ENCODE measurements at places on chromosomes 4 and X. TPM values are rescaled to one million over a fixed set of nuclear protein-coding genes. Genes with fewer than 3 reads are reported as not detected.

MAGEB2 gene
- not detected for total RNA-seq

GRCh38 chr4:108744307-108744706, 18.5 kb downstream of the ETNPPL start:
- DNase-seq, result no peak

DNA sequence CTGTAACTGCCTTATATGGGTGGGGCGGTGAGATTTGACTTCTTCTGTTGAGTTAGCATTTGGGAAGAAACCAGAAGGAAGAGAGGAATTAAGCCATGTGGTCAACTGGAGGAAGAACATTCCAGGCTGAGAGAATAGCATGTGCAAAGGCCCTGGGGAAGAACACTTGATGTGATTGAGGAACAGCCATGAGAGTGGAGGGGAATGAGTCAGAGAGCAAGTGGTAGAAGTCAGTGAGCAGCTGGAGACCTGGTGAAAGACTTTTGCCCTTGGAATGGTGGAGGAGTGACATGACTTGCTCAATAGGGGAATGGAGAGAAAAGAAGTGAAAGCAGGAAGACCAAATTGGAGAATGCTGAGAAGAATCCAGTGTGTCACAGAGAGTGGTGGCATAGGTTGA, 327.8 kb upstream of the HAND2 start:
- no peak for DNase-seq

GRCh38 chr4:128234836-128235235, 52.8 kb downstream of the PGRMC2 start:
- no peak for DNase-seq

- DNase-seq, result no peak
Observed at GRCh38 chr4:101262683-101263082, 84.6 kb downstream of the PPP3CA start.

GRCh38 chrX:103396186-103396585, 19.8 kb downstream of the BEX3 start:
- DNase-seq, result no peak

- no peak for DNase-seq
Observed at GRCh38 chr4:151760002-151760401, 805 bp downstream of the GATB start.

ZNF157 gene
- 0.07 TPM for total RNA-seq

DMP1 gene
- not detected for total RNA-seq

GRCh38 chr4:143225167-143225566, 40.5 kb downstream of the USP38 start:
- no peak for DNase-seq

HPSE gene
- total RNA-seq, result 9.1 TPM

- DNase-seq, result no peak
Observed at GRCh38 chrX:3951859-3952258, 238.4 kb upstream of the PRKX start.

DNA sequence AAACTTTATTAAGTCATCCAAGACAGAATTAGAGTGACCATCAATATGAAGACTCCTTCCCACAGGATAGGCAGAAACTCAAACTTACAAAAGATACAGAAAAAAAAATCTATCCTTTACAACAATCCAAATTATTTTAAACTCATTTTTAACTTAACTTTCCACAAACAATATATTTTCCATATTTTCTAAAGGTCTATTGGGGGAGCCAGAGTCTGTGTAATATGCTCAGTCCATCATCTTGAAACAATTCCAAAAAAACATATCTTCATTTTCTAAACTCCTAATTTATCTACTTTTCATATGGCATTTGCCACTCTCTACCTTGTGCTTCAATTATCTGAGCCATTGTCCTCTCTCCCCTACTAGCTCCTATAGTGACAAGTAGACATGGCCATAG, 378.1 kb downstream of the PDGFC start:
- DNase-seq, result no peak

TCEAL5 gene
- not detected for total RNA-seq

RPS6KA6 gene
- total RNA-seq, result 4.7 TPM

- DNase-seq, result peak; percentile 51
Observed at GRCh38 chrX:23888887-23889501, 18.7 kb downstream of the APOO start.

DNA sequence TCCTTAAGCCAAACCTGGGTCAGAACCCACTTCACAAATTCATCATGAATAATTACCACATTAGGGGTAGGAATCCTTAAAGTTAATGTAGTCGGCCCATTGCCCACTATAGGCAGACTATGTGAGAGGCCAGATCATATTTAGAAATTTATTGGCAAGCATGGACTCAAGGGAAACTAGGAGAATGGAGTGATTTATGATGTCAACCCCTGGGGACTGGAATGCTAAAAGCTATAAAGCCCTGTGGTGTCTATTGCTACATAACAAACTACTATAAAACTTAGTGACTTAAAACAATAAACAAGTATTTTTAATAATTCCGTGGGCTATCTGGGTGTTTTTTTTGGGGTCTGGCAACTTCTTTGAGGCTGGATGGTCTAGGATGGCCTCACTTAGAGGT, 93.9 kb downstream of the PPP1R2C start:
- no peak for DNase-seq

GRCh38 chr4:145485120-145485519, 3.5 kb downstream of the SMAD1 start:
- no peak for DNase-seq

- peak; percentile 23 for DNase-seq
Observed at GRCh38 chr4:162952232-162952631, 214.5 kb downstream of the NAF1 start.

FAM9C gene
- total RNA-seq, result not detected

TLR10 gene
- not detected for total RNA-seq

- no peak for DNase-seq
Observed at GRCh38 chr4:74038086-74038424, 434 bp downstream of the CXCL3 start.

DNA sequence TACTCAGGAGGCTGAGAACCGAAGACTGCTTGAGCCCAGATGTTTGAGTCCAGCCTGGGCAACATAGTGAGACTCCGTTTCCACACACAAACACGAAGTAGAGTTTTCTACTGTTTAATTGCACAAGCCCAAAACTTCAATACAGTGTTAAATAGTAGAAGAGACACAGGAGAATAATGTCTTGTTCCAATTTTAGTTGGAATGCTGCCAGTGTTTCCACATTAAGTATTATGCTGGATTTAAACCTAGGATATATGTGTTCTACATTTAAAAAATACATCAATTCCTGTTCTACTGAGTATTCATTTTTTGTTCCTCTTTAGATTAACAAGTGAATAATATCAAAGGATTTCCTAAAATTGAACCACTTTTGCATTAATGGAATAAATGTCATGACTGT, 91.3 kb downstream of the LCORL start:
- DNase-seq, result no peak

UCHL1 gene
- total RNA-seq, result 0.63 TPM

TMEM150C gene
- 0.58 TPM for total RNA-seq

UGT2B10 gene
- total RNA-seq, result not detected

- DNase-seq, result peak; percentile 69
Observed at GRCh38 chr4:1579001-1579900, 104.9 kb downstream of the FAM53A start.

SOD3 gene
- 16.4 TPM for total RNA-seq

DNA sequence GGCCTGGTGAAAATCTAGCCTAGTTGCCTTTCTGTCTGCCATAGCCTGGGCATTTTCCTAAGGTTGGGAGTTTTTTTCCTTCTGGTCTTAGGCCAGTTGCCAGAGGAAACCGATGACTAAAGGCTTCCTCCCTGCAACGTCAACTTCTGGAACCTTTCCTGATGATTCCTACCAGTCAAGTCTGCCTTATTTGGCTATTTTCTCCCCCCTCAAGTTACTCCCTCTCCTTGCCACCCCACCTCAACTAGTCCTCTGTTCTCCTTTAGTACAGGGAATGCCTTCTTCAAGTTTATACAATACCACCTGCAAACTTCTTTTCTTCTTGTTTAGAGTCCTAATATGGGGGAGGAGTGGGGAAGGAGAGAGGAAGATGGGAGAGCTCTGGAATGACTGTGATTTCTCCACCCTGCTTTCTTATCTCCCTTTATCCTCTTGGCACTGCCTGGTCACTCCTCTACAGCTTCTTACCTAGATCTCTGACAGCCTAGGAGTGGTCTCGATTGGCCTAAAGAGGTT, 10.6 kb downstream of the MSN start:
- DNase-seq, result peak; percentile 91

DNA sequence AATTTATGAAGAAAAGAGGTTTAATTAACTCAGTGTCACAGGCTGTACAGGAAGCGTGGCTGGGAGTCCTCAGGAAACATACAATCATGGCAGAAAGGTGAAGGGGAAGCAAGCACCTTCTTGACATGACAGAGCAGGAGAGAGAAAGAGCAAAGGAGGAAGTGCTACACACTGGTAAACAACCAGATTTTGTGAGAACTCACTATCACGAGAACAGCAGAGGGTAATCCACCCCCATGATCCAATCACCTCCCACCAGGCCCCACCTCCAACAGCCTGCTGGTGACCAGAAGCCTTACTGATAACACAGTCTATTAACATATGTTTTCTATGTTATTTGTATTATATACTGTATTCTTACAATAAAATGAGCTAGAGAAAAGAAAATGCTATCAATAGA, 254.8 kb downstream of the PCDH10 start:
- DNase-seq, result no peak

GRCh38 chr4:143667461-143667860, 33.0 kb downstream of the FREM3 start:
- no peak for DNase-seq

GRCh38 chr4:150818661-150819060, 196.4 kb downstream of the LRBA start:
- DNase-seq, result peak; percentile 53

DNA sequence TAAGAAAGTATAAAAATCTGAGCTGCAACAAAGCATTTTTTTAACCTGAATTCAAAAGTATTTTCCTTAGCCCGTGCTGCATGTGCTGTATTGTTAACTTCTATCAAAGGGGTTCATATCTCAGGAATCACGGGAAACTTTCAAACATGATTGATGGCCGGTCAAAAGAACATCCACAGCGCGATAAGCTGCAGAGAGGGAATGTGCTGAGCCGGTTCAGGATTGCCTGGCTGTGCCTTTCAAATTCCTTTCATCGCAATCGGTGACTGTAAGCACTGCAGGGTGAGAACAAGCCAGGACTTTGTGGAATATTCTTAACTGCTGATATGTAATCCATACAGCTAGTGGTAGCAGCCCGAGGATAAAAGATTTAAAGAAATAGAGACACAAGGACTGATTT, 210.9 kb upstream of the NOCT start:
- no peak for DNase-seq

DNA sequence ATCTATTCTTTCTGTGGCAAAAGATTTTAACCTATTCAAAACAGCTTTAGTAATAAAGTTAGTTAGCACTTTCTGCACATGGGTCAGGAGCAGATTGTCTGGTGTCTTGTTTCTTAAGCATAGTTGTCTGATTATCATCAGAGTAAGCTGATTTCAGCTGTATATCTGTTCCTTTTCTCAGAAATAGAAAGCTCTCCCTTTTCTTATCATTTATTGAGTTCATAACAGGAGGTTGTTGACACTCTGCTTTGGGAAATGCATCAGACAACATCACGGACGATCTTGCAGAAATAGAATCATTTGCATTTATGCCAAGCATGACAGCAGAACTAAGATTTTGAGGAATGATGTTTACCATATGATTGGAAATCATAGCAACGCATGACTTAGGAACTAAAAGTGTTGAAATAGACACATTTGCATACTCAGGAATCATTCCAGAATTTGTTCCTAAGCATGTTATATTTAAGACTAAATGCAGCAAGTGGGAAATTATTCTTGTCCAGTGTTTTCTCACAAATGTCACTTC, 66.7 kb downstream of the RBMX2 start:
- DNase-seq, result no peak

GRCh38 chr4:184598753-184599491, 50.3 kb downstream of the CASP3 start:
- DNase-seq, result no peak

XAGE1A gene
- total RNA-seq, result not detected

- DNase-seq, result peak; percentile 68
Observed at GRCh38 chr4:14178421-14178820, 550.9 kb upstream of the BOD1L1 start.

ACOX3 gene
- total RNA-seq, result 13.0 TPM

- DNase-seq, result peak; percentile 72
Observed at GRCh38 chr4:76208005-76208765, 5.4 kb downstream of the SCARB2 start.

DNA sequence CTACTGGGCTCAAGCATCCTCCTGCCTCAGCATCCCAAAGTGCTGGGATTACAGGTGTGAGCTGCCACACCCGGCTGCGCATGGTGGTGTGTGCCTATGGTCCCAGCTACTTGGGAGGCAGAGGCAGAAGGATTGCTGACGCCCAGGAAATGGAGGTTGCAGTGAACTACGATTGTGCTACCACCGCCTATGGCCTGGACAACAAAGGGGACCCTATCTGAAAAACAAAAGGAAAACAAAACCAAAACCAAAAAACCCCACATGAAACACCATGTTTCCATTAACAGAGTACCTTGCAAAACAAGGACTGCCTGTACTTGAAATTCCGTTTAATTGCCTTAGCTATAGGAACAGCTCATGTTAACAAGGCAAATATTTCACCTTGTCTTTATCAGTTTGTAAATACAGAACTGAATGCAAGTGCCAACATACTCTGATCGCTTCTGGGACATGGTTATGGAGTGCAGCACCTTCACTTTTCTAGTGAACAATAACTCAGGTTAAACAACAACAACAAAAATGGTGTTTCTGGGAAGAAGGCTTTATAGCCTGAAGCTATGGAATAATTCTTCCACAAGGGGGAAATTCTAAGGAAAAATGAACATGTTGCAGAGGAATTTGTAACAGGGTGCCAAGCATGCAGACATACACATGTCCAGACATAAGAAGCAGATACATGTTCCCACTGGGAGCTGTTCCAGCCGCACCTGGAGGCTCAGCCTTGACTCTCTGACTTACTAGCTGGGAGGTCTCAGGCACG, 73.2 kb upstream of the STS start:
- DNase-seq, result no peak

GRCh38 chr4:169133932-169134331, 123.9 kb upstream of the CBR4 start:
- DNase-seq, result no peak

UNC5C gene
- not detected for total RNA-seq

MAGEE2 gene
- not detected for total RNA-seq

DNA sequence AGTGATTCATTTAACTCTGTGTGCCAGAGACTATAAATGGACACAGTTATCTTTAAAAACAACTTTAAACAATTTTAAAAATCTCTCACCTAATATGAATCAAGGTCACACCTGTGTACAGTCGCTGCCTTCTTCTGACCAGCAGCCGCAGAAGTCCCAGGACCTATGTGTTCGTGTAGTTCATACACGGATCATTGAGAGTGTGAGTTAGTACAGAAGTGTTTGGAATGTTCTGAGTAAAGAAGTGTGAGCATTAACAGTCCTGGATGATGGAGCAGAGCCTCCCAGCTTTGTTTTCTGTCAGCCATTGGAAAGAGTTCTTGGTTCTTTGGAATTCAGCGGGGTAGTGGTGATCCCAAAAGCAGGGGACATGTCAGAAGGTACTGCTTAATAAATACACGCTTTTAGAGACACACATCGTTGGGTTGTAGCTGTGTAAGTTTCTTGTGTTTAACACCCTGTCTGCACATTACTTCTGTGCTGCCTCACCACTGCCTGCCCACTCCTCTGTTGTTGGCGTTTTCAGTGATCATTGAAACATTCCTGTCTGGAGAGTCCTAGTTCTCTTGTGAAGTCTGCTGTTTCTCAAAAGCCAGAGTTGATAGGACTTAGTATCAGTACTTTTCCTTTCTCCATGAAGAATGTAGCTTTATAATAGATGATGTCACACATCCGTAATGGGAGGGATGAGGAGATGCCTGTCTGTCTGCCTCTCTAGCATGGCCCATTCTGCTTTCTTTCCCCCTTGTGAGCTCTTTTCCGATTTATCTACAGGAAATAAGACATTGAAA, 90.6 kb downstream of the PTTG2 start:
- DNase-seq, result no peak

GRCh38 chr4:85870298-85871083, 395.5 kb downstream of the ARHGAP24 start:
- peak; percentile 19 for DNase-seq

HTN1 gene
- total RNA-seq, result not detected
